ENCODE measurements at places on chromosomes 2 and 18. TPM values are rescaled to one million over a fixed set of nuclear protein-coding genes. Genes with fewer than 3 reads are reported as not detected.

The LYPD6B gene
- 64.9 TPM for total RNA-seq

DNA sequence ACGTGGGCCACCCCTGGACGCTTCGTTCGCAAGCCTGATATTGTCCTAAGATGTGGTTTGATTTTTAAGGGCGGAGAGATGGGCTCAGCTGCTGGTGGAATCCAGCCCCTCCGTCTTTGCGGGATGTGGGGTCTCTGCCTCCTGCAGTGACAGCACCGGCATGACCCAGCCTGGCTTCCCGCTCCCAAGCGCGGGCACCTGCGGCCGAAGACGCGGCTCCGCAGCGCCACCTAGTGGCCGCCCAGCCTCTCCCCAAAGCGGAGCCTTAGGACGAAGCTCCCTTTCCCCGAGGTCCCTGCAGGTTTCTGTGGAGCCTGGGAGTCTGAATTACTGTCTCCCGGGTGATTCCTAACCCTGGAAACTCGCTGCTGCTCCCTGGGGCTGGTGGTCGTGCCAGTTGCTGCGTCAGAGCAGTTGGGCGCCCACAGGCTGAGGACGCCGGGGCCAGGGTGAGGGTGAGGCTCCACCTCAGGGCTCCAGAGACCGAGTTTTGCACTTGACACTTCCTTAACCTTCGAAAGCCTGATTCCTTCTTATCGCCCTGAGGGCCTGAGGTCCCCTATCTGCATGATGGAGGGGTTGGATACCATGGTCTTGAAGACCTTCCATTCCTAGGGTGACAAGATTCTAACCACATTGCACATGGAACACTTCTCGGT lies 137.5 kb downstream of the TPO start:
- no peak for DNase-seq

GRCh38 chr2:85886590-85886989 lies 2.2 kb downstream of the ST3GAL5 start:
- peak; percentile 96 for DNase-seq

GRCh38 chr2:147860009-147860408 lies 15.2 kb downstream of the ACVR2A start:
- no peak for DNase-seq

DNA sequence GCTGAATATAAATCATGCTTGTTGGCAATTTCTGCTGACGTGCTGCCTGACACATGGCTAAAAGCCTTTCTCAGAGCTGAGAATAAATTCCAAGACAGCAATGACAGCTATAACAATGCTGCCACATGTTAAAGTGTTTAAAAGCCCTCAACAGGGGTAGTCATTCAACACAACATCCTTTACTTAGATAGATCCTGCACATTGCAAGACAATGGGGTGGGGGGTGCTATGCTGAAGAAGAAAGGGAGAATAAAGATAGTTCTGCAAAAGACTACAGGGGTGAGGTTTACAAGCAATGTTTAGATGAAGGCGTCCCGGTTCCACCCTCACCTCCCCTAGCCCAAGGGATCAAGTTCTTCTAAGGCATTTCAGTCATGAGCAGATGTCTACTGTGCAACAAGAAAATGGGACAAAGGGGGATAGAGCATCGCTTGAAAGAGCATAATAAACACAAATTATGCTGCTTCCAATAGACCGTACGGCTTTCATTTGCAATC lies 291.0 kb upstream of the ACVR2A start:
- DNase-seq: no peak

GRCh38 chr18:36199691-36200295 lies 12.5 kb downstream of the MOCOS start:
- no peak for DNase-seq

- no peak for DNase-seq
These were observed 13.5 kb upstream of the C2orf15 start for GRCh38 chr2:99127981-99128380.

The THSD7B gene
- 0.19 TPM for total RNA-seq

The SERPINB13 gene
- total RNA-seq: not detected

The CMPK2 gene
- total RNA-seq: not detected

GRCh38 chr2:226656367-226656766 lies 143.3 kb downstream of the IRS1 start:
- no peak for DNase-seq

The MDH1B gene
- total RNA-seq: 0.55 TPM

DNA sequence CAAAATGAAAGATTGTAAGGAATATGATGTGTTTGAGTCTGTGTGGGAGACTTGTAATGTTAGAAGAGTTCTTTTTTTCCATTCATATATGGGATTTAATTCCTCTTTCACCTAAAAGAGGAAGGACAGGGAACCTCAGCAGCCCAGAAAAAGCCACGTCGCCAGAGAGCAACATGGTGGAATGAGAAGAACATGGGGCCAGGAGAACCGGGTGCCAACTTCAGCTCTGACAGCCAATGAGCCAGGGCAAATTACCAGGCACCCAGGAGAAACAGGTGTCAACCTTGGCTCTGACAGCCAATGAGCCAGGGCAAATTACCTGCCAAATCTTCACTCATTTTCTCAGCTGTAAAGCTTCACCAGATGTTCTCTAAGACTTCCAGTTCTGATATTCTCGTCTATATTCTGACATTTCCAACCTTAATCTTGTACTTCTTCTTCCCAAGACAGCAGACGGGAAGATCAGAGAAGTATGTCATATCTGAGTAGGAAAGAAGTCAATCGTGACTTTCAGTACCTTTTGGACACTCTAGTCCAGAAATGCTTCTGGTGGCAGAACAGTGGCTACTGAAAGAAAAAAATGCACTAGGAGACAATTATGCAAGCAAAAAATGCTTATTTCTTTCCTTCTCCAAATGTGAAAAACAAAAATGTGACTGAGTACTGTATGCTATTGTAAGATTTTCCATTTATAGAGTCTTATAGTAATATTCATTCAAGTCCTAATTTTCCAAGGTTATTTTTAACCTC lies 79.2 kb upstream of the COL5A2 start:
- no peak for DNase-seq

DNA sequence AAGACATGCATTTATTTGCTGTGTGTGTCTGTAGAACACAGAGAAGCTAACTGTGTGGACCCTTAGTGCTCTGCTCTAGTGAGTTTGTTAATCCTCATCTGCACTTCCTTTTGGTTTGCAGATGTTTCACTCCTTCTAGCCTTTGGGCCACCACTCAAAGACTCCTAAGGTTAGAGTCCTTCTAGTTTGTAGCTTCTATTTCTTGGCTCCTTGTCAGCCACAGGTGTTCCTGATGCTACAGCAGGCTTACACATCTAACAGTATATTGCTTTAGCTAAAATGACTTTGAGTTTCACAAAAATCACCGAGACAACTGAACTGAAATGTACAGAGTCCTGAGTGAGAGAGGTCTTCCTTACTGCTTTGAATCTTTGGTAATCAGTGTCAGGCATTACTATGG lies 551.4 kb downstream of the NRXN1 start:
- no peak for DNase-seq

- DNase-seq: no peak
These were observed 791.0 kb downstream of the LRRTM4 start for GRCh38 chr2:76731157-76731556.

- DNase-seq: no peak
These were observed 13.7 kb upstream of the TTC39C start for GRCh38 chr18:24000613-24001490.

- no peak for DNase-seq
These were observed 155.8 kb upstream of the ALKAL2 start for GRCh38 chr2:443741-444140.

The SERPINB3 gene
- not detected for total RNA-seq

The PPP3R1 gene
- total RNA-seq: 65.7 TPM

DNA sequence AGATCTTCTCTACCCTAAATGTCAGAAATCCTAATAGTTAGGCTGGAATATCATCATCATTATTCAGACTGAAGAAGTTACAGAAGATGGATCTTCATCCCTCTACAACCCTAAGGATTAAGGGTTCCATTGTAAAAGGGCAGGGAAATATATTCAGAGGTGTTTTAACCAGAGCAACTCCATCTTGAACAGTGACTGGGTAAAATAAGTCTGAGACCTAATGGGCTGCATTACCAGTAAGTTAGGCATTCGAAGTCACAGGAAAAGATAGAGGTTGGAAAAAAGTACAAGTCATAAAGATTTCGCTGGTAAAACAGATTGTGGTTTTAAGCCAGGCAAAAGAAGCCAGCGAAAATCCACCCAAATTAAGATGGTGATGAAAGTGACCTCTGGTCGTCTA lies 968.7 kb downstream of the CNTNAP5 start:
- DNase-seq: no peak

DNA sequence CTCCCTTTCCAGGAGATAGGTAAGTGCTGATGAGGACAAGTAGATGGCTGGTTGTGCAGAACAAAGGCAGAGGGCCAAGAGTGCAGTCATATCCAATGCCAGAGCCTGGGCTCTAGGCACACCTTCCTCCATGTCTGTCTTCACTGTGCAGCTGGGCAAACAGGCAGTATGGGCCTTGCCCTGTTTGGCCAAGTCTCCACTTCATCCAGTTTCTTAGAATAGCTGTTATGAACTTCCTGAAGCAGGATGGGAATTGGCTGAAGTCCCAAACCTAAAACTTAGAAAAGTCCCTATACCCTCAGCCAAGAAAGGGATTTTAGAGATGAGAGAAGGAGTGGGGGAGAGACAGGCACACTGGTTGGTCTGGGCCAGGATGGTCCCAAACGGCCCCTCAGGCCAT lies 37.5 kb upstream of the CYP26B1 start:
- DNase-seq: no peak

- DNase-seq: no peak
These were observed 169.2 kb downstream of the KLHL29 start for GRCh38 chr2:23554054-23554697.

- DNase-seq: no peak
These were observed 105.7 kb downstream of the MSH2 start for GRCh38 chr2:47508641-47509040.

The CAPN13 gene
- not detected for total RNA-seq

GRCh38 chr2:23417310-23417709 lies 32.3 kb downstream of the KLHL29 start:
- no peak for DNase-seq

DNA sequence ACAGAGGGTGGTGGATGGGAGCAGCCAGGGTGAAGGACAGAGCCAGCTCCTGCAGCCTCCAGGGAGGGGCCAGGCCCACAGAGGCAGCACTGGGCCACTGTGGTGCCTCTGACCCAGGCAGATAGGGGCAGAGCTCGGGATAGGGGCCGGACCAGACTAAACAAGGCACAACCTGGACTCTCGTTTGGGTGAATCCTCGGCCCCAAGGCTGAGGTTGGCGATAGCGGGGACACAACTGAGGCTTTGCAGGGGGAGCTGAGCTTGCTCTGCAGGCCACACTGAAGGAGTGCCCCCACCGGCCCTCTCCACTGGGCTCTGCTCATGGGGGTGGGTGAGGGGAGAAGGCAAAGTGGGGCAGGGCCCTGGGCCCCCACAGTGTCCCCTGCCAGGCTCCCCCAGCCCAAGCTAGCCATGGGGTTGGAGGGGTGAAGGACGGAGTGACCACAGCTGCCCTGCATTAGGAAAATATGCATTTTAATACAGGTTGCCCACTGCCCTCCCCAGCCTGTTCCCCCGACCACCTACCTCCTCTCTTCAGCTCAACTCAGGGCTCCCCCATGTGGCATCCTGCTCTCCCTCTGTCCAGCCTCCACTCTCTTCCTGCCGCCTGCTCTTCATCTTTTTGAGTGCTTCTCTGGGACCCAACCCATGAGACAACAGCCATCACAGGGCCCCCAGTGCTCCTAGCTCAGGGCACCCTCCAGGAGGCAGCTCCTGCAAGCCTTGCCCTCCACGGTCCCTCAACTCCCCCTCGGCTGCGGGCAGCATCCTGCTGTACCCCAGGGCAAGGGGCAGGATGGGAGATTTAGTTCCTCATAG lies 152.8 kb downstream of the INHBB start:
- DNase-seq: no peak

GRCh38 chr2:129237966-129238725 lies 741.3 kb upstream of the RAB6C start:
- peak; percentile 5 for DNase-seq

GRCh38 chr18:3329471-3329870 lies 67.5 kb downstream of the MYL12B start:
- no peak for DNase-seq

DNA sequence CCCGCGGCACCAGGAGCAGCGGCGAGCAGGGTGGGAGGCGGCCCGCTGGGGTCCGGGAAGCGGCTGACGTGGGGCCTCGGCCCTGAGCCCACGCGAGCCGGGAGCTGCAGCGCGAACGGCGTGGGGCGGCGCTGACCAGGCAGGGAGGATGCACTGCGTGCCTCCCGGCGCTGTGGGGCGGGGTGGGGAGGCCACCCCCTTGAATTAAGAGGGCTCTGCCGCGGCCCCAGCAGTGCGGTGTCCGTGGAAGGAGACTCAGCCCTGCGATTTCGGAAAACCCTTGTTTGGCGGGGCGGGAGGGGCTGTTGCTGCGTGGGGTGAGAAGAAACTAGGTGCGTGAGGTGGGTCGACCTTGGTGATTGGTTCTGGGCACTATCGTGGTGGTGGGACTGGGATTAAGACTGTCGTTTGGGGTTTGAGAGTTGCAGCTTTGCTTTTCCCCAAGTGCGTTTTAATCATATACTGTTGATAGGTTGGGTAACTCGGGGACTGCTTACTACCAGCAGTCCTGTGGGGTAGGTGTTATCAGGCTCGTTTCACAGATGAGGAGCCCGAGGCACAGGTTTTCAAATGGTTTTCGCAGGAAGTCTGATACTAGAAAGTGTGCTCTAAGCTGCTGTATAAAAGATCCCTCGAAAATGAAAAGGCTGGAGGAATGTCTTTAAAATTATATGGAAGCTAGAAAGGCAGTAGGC lies 722 bp downstream of the ACSL3 start:
- DNase-seq: no peak

GRCh38 chr18:8322486-8322885 lies 286.8 kb upstream of the RAB12 start:
- no peak for DNase-seq

DNA sequence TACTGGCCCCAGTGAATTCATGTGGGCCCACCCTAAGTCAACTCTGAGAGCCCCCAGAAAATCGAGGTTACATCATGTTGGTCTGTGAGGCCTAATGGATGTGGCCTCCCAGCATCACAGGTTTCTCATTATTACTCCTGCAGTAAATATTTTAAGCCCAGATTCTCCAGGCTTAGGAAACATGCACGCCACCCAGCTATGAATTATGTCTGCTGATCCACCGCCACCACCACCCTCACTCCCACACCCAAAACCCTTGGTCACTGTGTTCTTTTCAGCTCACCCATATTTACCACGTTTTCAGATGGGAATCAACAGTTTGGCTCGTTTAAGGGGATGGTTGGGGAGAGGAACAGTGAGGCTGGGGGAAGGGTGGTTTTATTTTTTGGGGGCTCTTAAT lies 128.6 kb downstream of the NCK2 start:
- no peak for DNase-seq

DNA sequence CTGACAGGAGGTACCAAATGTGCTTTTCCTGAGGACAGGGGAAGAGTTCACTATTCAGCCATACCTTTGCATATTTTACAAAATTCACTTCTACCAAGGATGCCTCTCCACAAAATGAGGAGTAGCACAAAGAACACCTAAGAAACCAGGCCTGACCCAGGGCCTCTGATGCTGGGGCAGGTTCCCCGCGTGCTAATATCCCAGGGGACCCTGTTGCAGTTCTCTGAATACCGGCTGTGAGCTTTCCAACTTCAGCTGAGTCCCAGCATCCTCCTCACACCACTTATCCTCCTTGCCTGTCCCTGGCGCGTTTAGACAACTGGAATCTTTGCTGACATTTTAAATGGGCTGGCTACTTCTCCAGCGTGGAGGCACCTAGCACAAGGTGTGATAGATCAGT lies 142.3 kb downstream of the BCL2 start:
- no peak for DNase-seq

GRCh38 chr2:149715005-149715592 lies 127.5 kb upstream of the MMADHC start:
- DNase-seq: peak; percentile 53

The HOXD13 gene
- total RNA-seq: 1.8 TPM

The NBAS gene
- total RNA-seq: 56.2 TPM

GRCh38 chr2:54261537-54261936 lies 5.5 kb upstream of the TSPYL6 start:
- no peak for DNase-seq
